ENCODE measurements at places on chromosomes 12 and 14.

DNA sequence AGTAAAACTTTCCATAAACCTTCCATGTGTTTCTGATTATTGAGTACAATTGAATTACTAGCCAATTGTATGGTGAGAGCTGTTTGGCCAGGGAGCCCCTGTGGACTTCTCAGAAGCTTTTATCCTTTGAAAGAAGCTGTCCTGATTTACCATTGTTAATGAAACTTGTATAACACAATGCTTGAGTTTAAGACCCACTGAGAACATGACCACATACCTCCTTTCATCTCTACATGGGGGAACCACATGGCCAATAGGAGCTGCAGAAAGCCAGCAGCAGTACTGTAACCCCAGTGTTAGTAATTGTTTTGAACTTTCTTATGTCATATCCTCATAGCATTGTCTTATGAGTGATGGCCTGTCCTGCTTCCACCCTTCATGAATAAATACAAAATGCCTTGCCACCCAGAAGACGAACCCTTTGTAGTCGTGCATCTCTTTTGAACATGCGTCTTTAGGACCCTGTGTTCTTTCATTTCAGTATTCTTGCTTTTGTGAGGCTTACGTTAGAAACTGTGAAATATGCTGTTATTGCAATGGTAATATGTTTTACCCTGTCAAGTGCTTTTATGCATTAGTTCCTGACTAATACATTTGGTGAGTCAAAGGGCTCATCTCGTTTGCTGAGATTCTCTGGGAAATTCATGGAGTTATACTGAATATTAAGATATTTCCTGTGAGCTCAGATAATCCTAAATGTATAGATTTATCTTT lies 815.7 kb downstream of the NRXN3 start:
- DNase-seq, result no peak

- no peak for DNase-seq
These were observed 627.0 kb upstream of the FBXO33 start for GRCh38 chr14:40058901-40059897.

GRCh38 chr12:69211160-69211559 lies 28.2 kb upstream of the CPSF6 start:
- no peak for DNase-seq

DNA sequence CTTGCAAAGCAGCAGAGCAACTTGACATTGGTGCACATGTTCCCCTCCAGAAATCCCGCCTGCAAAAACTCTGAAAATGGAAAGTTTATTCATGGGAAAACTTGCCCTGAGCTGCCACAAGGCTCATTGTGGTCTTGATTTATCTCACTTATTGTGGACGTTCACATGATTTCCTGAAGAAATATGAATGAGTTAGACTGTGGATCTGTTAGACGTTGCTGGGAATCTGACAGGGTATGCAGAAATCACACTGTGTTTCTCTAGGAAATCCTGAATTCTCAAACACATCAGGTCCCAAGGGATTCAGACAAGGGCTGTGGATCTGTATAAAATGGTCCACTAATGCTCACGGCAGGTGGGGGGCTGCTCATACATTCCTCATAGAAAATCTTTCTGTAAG lies 72.2 kb downstream of the EID3 start:
- DNase-seq, result no peak

GRCh38 chr12:16238661-16239060 lies 38.8 kb downstream of the SLC15A5 start:
- no peak for DNase-seq

GRCh38 chr12:12017135-12017581 lies 53.6 kb upstream of the BCL2L14 start:
- no peak for DNase-seq

All from NCI-H146 (cell line).